LoVo (cell line): ENCODE measurements at places on chromosomes 3 and 15.

GRCh38 chr3:152938974-152939636 lies 104.2 kb downstream of the P2RY1 start:
- DNase-seq: no peak

DNA sequence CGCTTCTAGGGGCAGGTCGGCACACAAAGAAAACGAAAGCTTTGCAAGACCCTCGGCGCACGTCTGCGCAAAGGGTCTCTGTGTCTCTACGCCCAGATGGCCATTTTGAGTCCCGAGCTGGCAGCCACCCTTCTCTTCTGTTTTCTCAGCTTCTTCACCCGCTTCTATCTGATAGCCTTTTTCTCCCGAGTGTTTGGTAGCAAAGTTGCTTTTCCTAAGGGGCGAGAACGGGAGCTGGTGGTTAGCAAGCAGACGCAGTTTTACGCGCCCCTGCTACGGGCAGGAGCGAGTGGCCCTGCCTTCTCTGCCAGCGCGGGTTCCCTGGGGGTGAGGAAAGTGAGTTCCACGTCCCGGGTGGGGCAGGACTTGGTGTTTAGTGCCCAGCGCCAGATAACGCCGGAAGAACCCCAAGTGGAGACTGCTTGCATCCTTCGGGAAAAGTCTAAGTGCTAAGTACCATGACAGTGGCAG lies 2.9 kb upstream of the MKRN2 start:
- DNase-seq: peak; percentile 46

- no peak for DNase-seq
Measured at GRCh38 chr3:136334209-136334608, 84.1 kb downstream of the PCCB start.

- no peak for DNase-seq
Measured at GRCh38 chr3:139226731-139227130, 117.1 kb upstream of the MRPS22 start.
